ENCODE measurements at places on chromosomes 3 and 15. TPM values are rescaled to one million over a fixed set of nuclear protein-coding genes. Genes with fewer than 3 reads are reported as not detected.

DNA sequence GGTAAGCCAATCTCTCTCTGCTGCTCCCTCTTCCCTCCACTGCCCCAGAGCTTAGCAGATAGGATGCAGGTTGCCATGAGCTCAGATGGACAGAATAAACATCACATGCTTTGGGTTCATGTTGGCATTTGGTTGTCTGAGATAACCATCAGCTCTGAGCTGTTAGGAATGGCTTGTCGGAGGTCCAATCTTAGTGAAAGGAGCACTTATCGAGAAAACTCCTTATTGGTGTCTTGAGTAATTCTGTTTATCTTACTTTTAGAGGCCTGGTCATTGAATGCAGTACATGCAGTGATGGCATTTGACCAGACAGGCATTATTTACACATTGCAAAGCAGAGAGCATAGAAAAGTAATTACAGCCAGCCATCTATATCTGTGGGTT, 99.7 kb downstream of the CEMIP start:
- H3K27me3 ChIP-seq = peaks cover 2% of the 10 kb centered on the region
- H3K4me3 ChIP-seq = no peak overlapping the region
- no peak overlapping the region for H3K27ac ChIP-seq
- no peak for DNase-seq

DNA sequence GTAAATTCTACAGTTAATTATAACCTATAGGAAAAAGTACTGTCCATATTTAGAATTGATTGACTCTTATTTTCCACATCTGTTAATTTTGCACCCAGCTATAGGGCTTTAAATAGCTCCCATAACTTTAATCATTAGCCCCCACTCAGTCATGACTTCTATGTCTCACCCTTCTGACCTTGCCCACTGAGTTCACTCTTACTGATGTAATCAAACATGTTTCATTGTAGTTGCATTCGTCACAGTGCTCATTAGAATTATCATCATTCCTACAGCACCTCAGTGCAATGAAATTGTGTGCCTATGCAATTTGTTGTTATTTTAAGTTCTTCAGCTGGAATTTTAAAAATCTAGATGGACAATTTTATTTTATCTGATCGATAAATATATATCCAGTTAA, 151.4 kb downstream of the TIGIT start:
- H3K4me3 ChIP-seq = no peak overlapping the region
- peaks cover 3% of the 10 kb centered on the region for H3K27me3 ChIP-seq
- H3K27ac ChIP-seq = no peak overlapping the region
- DNase-seq = no peak
- H3K4me1 ChIP-seq = no peaks in the 10 kb centered on the region

- H3K27me3 ChIP-seq = peaks cover 5% of the 10 kb centered on the region
- no peak overlapping the region for H3K4me3 ChIP-seq
- DNase-seq = no peak
- H3K4me1 ChIP-seq = peaks cover 12% of the 10 kb centered on the region
- no peak overlapping the region for H3K27ac ChIP-seq
Measured at GRCh38 chr15:31024979-31025378, 33.6 kb upstream of the MTMR10 start.

Gene RPP14
- total RNA-seq = 17.0 TPM

Gene CEMIP
- 0.19 TPM for total RNA-seq

Gene CCR9
- total RNA-seq = not detected

GRCh38 chr3:71903936-71904335, 119.0 kb upstream of the PROK2 start:
- peaks cover 5% of the 10 kb centered on the region for H3K4me1 ChIP-seq
- no peak overlapping the region for H3K27ac ChIP-seq
- H3K4me3 ChIP-seq = no peak overlapping the region
- peaks cover 21% of the 10 kb centered on the region for H3K27me3 ChIP-seq
- H3K36me3 ChIP-seq = no peaks in the 10 kb centered on the region

DNA sequence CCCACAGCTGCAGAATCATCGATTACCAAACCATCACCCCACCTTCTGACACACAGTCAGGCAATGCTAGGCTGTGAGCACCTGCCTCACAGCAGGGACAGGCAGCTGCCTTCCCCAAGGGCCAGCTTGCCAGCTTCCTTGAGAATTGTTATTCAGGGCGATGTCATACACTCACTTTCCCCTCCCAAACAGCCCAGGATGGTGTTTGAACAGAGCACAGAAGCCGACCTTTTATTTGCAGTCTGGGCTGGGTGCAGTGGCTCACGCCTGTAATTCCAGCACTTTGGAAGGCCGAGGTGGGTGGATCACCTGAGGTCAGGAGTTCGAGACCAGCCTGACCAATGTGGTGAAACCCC, 84.5 kb upstream of the HERC1 start:
- H3K36me3 ChIP-seq = no peaks in the 10 kb centered on the region
- H3K27me3 ChIP-seq = no peaks in the 10 kb centered on the region
- DNase-seq = no peak
- H3K27ac ChIP-seq = no peak overlapping the region
- H3K4me1 ChIP-seq = peaks cover 18% of the 10 kb centered on the region
- H3K4me3 ChIP-seq = no peak overlapping the region

DNA sequence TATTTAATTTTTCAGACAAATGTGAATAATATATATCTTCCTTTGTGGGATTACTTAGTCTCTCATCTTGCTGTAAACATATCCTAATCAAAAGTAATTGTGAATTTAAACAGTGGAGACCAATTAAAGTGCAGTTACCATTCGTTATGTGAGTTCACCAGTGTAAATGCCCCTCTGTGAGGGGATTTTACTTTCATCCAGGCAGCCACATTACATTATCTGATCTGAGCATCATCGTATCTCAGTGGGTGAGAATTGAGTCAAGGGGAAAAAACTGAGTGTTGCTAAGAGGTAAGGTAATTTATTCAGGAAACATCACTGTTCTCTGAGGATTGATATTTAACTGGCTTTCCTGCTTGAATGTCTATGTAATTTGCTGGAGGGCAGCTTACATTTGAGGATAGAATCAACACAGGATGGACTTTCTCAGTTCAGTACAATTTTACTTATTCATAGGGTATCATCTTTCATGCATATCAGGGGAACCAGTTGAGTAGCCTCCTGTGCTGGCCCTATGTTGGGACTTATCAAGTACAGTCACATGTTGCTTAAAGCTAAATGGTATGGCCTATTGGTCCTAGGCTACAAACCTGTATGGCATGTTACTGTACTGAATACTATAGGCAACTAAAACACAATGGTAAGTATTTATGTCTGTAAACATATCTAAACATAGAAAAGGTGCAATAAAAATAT, 219.7 kb downstream of the CD47 start:
- no peaks in the 10 kb centered on the region for H3K4me1 ChIP-seq
- H3K27me3 ChIP-seq = peaks cover 6% of the 10 kb centered on the region
- H3K4me3 ChIP-seq = no peak overlapping the region
- H3K36me3 ChIP-seq = no peaks in the 10 kb centered on the region

Gene TM6SF1
- 23.7 TPM for total RNA-seq

Gene GUCA1C
- total RNA-seq = not detected

GRCh38 chr3:33260104-33260503, 17.1 kb upstream of the FBXL2 start:
- H3K4me1 ChIP-seq = no peaks in the 10 kb centered on the region
- peaks cover 4% of the 10 kb centered on the region for H3K36me3 ChIP-seq
- peaks cover 7% of the 10 kb centered on the region for H3K27me3 ChIP-seq
- no peak overlapping the region for H3K27ac ChIP-seq

Gene TMCO5A
- total RNA-seq = not detected

DNA sequence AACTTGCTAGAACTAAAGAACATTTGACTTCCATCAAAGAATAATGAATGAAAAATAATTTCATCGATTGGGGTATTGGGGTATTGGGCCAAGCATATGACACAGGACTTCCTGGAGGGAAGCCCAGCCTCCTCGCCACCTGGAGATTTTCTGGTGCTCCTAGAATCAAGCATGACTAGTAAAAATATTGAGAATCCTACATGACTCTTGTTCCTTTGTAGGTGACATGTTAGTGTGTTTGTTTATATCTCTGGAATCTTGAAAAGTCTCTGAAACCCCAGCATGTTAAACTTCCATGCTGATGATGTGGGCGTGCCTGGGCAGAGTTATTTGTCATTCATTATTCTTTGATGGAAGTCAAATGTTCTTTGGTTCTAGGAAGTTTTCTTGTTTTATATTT, 90.1 kb upstream of the EPHB3 start:
- no peak overlapping the region for H3K27ac ChIP-seq
- no peak overlapping the region for H3K4me3 ChIP-seq
- H3K4me1 ChIP-seq = peaks cover 3% of the 10 kb centered on the region
- no peak for DNase-seq

Gene CAMK2N2
- total RNA-seq = 1.2 TPM

Gene PAK2
- total RNA-seq = 70.1 TPM

DNA sequence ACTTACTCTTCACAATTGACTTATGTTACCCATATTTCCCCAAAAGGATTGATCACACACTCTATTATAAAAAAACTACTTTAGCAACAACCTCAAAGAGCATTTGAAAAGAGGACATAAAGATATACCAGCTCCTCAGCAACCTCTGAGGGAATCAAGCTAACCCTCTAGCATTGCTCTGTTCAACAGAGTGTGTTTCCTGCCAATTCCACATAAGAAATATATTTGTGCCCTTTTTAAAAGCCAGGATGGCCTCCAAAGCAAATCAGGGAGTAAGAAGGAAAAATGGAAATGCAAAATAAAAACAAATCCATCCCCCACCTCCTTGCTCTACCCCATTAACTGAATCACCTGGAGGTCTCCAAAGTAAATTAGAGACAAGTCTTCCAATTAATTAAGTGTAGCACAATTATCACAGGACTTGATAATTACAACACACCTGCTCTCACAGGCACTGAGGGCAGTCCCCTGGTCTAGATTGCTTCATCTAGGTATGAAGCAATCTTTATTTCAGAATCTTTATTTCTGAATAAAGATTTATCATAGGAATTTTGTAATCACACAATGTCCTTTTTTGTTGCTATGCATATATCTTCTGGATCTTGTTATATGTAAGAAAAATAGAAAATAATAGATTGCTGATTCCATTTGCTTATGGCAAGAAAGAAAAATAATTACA, 34.8 kb downstream of the GPR176 start:
- H3K27ac ChIP-seq = no peak overlapping the region
- no peak for DNase-seq
- peaks cover 21% of the 10 kb centered on the region for H3K27me3 ChIP-seq
- H3K36me3 ChIP-seq = no peaks in the 10 kb centered on the region
- no peaks in the 10 kb centered on the region for H3K4me1 ChIP-seq
- no peak overlapping the region for H3K4me3 ChIP-seq

Gene TGM5
- 0.95 TPM for total RNA-seq

DNA sequence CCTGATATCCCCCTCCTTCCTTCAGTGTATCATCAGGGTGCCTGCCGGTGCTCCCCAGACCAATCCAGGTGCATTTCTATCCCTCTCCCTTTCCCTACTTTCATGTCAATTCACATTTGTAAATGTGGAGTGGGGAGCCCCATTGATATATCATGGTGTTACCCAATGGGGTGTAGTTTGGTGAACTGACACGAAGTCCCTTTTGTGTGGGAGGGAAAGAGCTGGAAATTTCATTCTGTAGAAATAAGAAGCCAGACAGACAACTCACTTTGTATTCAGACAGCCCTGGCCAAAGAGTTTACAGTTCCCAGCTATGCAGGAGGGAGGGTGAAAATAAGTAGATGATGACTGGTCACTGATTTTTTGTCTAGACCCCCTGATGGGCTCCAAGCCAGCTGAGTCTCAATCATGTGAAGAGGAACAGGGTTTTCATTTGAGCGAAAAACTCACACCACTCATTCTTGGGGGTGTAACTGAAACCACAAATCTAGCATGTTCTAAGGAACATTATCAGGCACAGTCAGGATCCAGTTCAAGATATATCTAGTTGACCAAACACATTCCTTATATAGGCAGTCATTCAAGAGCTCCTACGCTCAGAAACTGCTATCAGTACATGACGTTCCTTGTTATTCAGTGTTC, 58.9 kb downstream of the LMCD1 start:
- no peak overlapping the region for H3K4me3 ChIP-seq
- no peak for DNase-seq
- H3K27ac ChIP-seq = no peak overlapping the region

GRCh38 chr15:38503496-38503895, 49.6 kb downstream of the FAM98B start:
- H3K27me3 ChIP-seq = no peaks in the 10 kb centered on the region
- DNase-seq = no peak
- H3K4me1 ChIP-seq = peaks cover 20% of the 10 kb centered on the region
- H3K36me3 ChIP-seq = peaks cover 70% of the 10 kb centered on the region

GRCh38 chr3:29271475-29271874, 9.4 kb upstream of the RBMS3 start:
- H3K27ac ChIP-seq = no peak overlapping the region
- H3K4me3 ChIP-seq = no peak overlapping the region
- no peaks in the 10 kb centered on the region for H3K27me3 ChIP-seq

DNA sequence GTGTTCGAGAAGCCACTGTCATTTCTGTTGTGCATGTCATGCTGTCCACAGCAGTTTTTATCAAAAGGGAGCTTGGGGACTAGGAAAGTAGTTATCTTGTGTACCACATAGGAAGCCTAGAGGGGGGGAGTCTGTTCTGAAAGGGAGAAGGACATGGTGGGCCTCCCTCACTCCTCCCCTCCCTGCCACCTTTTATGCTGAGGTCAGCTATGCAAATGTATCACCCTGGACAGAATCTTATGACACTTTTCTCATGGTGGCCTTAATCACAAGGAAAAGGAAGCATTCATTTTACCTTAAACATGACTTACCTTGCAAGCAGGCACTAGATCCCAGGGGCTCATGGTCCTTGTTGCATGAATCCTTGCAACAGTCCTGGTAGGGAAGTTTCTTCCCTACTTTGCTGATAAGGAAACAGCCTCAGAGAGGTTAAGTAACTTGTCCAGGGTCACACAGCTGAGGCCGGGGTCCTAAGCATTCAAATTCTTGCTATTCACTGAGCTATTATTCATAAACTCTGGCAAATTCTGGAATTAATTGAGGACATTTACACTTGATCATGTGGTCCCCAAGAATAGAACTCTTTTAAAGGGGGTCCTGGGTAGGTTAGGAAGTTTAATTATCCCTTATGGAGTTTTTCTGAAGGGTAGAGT, 81.1 kb upstream of the SLC6A1 start:
- no peaks in the 10 kb centered on the region for H3K4me1 ChIP-seq
- no peak overlapping the region for H3K4me3 ChIP-seq
- peaks cover 12% of the 10 kb centered on the region for H3K36me3 ChIP-seq
- H3K27me3 ChIP-seq = no peaks in the 10 kb centered on the region
- H3K27ac ChIP-seq = no peak overlapping the region
- DNase-seq = no peak

DNA sequence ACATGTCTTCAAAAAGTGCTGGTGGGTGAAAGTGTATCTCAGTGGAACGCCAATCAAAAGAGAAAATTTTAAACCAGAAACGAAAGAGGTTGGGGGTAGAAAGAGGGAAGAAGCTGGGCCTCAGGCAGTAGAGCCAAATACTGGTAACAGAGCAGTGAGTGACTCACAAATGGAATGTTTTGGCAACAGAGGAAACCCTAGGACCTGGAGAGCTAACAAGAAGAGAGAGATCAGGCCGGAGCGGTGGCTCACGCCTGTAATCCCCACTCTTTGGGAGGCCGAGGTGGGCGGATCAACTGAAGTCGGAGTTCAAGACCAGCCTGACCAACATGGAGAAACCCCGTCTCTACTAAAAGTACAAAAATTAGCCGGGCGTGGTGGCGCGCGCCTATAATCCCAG, 450.8 kb upstream of the NAALADL2 start:
- no peak overlapping the region for H3K27ac ChIP-seq
- no peaks in the 10 kb centered on the region for H3K4me1 ChIP-seq
- no peak for DNase-seq
- H3K36me3 ChIP-seq = no peaks in the 10 kb centered on the region
- no peak overlapping the region for H3K4me3 ChIP-seq
- no peaks in the 10 kb centered on the region for H3K27me3 ChIP-seq

Gene NPTN
- total RNA-seq = 66.2 TPM
